ENCODE measurements at places on chromosomes 7 and 10. TPM values are rescaled to one million over a fixed set of nuclear protein-coding genes. Genes with fewer than 3 reads are reported as not detected.

TMEM184A gene
- 0.22 TPM for total RNA-seq

LIPJ gene
- 0.06 TPM for total RNA-seq

DNA sequence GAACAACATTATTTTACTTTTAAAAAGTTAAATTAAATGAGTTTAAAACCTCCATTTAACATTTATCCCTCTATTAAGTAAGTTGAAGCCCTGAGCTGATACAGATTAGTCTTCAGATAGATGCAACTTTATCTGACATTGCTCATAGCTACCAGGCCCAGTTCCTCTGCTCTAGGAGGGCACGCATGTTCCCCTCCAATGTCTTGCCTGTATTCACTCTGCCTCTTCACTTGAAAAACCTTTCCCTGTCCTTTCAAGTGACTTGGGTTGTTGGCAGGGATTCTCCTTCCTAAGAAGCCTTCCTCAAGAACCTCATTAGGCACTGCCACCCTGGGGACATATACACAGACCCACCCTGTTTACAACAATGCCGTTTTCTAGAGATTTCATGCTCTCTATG lies 270.4 kb downstream of the RELN start:
- no peaks in the 10 kb centered on the region for H3K36me3 ChIP-seq
- H3K27ac ChIP-seq: no peak overlapping the region
- no peak for DNase-seq
- no peaks in the 10 kb centered on the region for H3K27me3 ChIP-seq
- no peak overlapping the region for H3K4me3 ChIP-seq

DNA sequence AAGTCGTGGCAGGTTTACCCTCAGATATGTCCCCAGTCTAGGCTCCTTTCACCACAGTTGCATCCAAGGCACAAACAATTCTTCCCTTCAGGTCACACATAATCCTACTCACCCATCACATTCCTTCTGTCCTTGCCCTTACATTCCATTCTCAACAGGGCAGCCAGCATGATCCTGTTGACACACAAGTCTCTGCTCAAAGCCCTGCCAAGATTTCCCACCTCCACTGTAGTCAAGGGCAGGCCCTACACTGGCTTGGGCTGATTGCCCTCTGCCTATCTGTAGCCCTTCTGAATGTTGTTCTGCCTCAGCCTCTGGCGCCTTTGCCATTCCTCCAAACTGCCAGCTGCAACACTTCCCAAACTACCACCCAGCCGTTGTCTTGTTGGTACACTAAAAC lies 187.9 kb upstream of the AKR1E2 start:
- peak; percentile 29 for DNase-seq
- no peak overlapping the region for H3K4me3 ChIP-seq
- no peak overlapping the region for H3K27ac ChIP-seq
- H3K4me1 ChIP-seq: peaks cover 2% of the 10 kb centered on the region
- no peaks in the 10 kb centered on the region for H3K36me3 ChIP-seq

- H3K4me3 ChIP-seq: no peak overlapping the region
- no peaks in the 10 kb centered on the region for H3K4me1 ChIP-seq
- no peak for DNase-seq
- no peak overlapping the region for H3K27ac ChIP-seq
These were observed 349.7 kb upstream of the SEMA3C start for GRCh38 chr7:81268551-81268950.

GRCh38 chr10:103768345-103768744 lies 87.0 kb downstream of the SH3PXD2A start:
- DNase-seq: no peak
- no peak overlapping the region for H3K4me3 ChIP-seq
- H3K27ac ChIP-seq: no peak overlapping the region
- H3K36me3 ChIP-seq: no peaks in the 10 kb centered on the region
- H3K27me3 ChIP-seq: no peaks in the 10 kb centered on the region

DNA sequence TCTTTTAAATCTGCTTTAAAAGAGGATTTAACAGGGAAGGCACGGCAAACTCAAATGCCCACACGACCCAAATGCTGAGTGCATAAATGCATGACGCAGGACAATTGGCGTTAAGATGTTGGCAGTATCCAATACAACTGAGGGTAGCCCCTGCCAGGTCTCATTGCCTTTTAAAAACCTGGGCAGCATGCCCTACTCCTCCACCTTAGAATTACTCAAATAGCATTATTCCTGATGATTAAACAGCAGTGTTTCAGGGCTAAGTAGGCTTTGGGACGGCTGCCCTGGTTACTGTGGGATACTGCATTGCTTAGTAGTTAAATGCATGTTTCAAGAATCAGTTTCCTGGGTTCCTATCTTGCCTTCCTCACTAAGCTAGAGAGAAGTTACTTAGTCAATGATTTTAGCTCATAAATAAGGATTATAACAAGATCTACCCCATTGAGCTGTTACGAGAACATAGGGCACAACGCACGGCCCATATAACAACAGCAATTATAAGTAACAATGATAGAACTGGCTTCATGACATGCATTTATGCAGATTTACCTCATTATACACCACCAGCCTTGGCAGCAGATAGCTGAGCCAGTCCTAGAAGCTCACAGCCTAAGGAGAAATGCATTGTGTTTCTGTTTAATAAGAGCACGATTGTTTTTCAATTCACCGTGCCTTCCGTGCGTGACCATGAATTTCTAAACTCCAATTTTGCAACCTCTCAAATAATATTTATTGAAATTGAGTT lies 7.9 kb downstream of the TUBAL3 start:
- no peaks in the 10 kb centered on the region for H3K27me3 ChIP-seq
- H3K4me3 ChIP-seq: no peak overlapping the region
- no peak overlapping the region for H3K27ac ChIP-seq
- no peaks in the 10 kb centered on the region for H3K4me1 ChIP-seq

DNA sequence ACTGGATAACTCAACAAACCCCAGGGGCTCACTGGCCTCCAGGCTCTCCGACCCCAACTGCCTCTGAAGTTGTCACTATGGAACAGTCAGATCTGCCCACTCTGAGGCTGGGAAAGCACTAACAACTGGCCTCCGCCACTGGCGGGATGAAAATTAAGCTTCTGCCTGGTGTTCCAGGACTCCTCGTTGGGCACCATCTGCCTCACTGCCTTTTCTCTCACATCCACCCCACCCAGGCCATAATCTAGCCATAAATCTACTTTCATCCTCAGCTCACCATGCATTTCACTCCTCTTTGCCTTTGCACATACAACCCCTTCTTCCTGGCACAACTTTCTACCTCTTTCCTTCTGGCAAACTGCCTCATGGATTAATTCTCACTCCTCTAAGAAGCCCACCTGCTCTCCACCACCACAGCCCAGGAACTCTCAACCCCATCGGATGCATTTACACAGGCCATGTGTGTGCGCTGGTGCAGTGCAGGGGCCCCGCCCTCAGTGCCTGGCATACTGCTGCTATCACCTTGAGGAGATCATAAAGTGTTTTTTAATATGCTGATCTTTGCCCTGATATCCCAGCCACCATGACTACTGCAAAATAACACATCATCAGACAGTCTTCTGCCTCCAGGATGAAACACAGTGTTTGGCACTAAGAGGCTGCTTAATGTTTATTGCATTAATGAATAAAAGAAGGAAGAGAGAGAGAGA lies 4.0 kb downstream of the CDHR1 start:
- no peak overlapping the region for H3K4me3 ChIP-seq
- no peak overlapping the region for H3K27ac ChIP-seq
- no peak for DNase-seq
- H3K27me3 ChIP-seq: peaks cover 38% of the 10 kb centered on the region
- H3K4me1 ChIP-seq: no peaks in the 10 kb centered on the region

Measured in neural progenitor cell (in vitro differentiated cells).